Kidney (tissue), 22 donors: ENCODE measurements at places on chromosomes 1 and 21.

DNA sequence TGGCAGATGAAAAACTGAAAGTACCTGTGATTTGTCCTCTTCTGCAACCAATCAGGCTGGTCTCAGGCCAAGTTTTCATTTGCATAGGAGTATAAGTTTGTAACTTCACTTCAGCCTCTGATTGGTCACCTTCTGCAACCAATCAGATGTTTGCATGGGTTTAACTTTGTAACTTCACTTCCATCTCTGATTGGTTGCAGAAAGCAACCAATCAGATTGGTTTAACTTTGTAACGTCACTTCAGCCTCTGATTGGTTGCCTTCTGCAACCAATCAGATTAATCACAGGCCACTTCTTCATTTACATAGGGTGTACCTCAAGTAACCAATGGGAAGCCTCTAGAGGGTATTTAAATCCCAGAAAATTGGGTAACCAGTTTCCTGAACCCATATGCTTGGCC is 18.9 kb upstream of the TUT4 start:
- DNase-seq = no peak

DNA sequence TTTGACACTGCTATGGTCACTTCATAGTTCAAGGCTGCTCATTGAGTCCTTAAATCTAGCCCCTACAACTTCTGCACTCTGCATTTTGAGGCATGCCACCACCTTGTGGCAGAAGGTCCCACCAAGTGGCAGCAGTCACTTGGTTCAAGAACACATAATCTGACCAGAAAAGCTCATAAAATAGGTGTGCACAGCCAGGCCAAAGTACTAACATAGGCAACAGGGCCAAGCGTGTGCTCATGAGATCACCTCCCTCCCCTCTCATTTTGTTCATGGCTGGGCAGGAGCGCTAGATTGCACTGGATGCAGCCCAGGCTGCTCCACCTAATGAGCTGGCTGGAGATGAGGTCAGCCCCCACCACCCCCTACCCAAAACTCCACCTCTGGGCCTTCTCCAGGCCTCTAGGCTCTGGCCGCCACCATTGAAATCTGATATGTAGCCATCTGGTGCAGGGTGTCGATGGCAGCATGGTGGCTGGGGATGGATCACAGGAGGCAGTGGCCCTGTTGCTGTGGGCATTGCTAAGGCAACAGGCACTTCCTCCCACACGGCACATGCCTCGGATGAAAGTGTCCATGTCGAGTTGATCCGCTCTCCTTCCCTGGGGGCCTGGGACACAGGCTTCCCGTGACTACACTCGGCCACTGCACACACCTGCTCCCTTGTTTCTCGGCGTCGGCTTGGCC is 193.2 kb downstream of the TRABD2B start:
- peak; percentile 93 for DNase-seq

DNA sequence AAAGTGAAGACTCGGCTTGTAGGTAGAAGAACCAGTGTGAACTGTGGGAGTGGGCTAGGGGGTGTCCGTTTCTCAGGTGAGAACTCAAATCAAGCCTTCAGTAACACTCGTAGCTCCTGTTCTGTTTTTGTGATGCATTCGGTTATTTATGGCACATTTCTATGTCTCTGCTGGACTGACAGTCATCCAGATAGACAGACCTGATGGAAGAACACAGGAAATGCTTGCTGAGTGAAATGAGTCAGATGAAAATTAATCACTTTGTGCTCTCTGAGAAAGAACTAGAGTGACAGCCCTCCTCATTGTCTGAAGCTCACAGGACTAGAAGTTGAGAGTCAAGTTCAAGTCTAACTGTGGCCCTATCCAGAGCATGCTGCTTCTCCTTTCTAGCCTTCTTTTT is 360.1 kb upstream of the PLXNA2 start:
- DNase-seq = no peak

- DNase-seq = no peak
These were observed 38.0 kb upstream of the PTGFRN start for GRCh38 chr1:116871779-116872146.

GRCh38 chr21:14548779-14549178 is 2.7 kb upstream of the SAMSN1 start:
- no peak for DNase-seq

GRCh38 chr1:111399792-111400610 is 27.5 kb downstream of the OVGP1 start:
- DNase-seq = no peak

DNA sequence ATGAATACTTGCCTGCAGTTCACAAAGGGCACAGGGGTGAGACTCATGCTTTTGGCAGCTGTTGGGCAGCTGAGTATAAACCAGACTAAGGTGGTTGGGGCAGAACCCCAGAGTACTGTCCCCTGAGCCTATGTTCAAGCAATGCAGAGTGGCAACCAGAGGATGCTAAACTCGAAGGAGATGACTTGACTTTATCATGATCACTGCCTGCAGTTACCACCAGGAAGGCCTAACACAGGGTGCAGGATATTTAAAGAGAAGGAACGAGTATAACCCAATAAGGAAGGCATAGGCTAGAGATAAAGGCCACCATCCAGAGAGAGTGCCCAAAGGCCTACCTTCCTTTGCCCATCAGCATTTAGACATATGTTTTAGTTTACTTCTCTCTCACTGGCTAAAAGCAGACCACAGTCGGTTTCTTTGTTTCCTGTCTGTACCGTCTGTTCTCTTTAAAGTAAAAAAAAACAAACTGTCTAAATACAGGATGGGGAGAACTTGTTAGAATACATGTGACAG is 83.3 kb downstream of the MPZL1 start:
- DNase-seq = no peak

GRCh38 chr21:45839274-45839673 is 142.3 kb upstream of the COL6A1 start:
- no peak for DNase-seq

DNA sequence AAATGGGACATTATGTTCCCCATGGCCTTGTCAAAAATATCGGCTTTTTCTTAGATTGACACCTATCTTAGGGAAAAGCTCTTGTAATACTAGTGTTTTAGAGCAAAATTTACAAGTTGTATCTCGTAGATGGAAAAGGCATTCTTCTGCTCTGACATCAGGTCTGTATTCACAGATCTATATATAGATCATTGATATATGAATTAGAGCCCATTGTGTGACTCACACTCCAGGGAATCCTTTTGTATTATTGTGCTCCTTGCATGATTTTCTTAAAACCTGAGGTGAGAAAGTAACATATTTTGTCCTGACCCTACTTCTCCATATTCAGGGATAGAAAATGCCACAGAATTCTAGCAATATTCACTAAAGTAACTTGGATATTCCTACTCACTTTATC is 1160.8 kb upstream of the B3GALT2 start:
- DNase-seq = no peak

DNA sequence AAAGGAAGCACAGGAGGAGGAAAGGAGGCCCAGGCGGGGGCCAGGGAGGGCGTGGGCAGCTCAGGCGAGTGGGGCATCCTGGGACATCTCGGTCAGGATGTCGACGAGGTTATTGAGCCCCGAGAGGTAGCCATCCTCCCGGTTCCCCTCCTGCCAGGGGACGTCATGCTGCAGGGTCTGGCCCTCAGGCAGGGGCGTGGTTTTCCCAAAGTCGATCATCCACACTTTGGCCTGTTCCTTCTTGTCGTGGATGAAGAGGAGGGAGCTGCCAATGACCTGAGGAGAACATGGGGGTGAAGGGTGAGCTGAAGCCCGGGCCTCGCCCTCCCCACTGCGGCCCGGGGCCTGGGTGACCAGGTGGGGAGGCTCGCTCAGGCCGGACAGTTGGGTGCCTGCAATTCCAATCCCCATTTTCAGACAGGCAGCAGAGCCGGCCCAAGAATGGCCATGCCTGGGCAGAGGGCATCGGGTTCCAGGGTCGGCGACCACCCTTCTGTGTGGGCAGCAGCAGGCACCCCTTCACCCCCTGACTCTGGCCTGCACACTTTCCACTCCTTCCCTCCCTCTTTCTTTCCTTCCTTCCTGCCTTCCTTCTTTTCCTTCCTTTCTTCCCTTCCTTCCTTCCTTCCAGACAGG is 86.2 kb downstream of the STUM start:
- no peak for DNase-seq

DNA sequence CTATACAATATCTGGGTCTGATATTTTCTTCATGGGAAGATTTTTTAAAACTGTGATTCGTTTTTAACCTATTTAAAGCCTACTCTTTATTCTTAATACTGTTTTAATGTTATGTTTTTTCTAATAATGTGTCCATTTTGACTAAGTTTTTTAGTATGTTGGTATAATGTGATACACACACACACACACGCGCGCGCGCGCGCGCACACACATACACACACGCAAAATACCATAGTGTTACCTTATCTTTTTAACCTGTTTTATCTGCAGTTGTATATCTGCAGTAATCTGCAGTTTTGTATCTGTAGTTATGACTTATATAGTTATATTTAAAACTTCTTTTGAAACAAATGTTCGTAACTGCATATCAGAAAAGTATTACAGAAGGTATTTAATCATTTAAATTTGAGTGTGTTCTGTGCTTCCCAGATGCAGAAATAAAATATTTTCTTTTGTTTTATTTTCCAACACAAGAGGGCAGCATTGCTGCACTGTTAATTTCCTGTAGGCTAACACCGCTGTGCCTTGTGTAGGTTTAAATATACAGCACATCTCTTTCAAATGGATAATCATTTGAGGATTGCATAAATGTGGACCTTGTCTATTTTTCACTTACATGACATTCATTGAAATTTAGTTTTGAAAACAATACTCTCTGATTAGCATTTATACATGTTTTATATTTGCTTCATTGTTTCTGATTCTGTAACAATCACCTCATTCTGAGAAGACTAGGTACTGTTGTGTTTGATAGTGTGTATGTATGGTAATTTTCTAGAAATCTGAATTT is 166.1 kb downstream of the PDE4B start:
- DNase-seq = peak; percentile 68

DNA sequence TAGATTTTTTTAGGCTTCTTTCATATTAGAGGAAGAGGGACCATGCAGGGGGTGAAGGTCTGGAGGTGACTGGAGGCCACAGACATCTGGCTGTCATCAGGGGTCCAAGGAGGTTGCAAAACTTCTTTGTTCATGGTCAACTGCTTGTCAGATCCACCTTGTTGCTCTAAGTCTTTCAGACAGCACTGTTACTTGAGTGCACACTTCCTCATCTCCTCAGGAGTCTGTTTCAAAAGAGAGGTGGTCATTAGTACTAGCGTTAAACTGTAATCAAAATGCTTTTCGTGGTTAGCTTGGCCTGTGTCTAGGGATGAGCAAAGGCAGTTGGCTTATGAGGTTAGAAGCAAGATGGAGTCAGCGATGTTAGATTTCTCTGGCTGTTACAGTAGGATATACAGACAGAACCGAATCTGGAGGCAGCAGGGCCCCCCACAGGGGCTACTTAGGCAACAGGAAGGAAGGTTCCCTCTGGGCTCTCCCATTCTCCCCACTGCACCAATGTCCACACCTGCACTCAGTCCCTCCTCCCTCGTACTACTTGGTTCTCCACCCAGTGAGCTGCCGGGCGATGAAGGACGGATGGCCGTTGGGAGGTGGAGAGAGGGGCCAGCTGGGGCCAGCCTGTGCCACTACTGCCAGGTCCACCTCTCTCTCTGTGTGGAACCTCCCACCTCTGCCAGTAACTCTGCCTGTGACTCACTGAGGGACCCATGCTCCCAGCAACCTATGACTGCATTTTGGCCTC is 57.2 kb downstream of the TOR1AIP2 start:
- peak; percentile 30 for DNase-seq

DNA sequence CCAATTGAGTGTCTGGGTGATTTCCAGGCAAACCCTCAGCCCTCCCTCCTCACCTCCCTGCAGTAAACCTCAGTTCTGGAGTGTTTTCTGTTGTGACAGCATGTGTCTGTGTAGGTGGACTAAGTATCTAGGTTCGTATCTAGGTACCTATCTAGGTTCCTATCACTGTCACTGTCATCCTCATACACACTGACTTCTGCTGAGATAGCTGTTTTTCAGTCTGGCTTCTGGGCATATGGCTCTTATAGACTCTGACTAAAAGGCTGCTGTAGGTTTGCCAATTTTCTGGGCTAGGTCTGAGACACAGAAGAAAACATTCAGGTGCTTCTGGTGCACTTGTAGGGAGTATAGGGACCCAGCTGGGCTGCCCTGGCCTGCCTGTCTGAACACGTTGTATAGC is 8.1 kb upstream of the TRIM67 start:
- DNase-seq = no peak

- no peak for DNase-seq
These were observed 5.3 kb upstream of the TMEM52 start for GRCh38 chr1:1924386-1924785.

DNA sequence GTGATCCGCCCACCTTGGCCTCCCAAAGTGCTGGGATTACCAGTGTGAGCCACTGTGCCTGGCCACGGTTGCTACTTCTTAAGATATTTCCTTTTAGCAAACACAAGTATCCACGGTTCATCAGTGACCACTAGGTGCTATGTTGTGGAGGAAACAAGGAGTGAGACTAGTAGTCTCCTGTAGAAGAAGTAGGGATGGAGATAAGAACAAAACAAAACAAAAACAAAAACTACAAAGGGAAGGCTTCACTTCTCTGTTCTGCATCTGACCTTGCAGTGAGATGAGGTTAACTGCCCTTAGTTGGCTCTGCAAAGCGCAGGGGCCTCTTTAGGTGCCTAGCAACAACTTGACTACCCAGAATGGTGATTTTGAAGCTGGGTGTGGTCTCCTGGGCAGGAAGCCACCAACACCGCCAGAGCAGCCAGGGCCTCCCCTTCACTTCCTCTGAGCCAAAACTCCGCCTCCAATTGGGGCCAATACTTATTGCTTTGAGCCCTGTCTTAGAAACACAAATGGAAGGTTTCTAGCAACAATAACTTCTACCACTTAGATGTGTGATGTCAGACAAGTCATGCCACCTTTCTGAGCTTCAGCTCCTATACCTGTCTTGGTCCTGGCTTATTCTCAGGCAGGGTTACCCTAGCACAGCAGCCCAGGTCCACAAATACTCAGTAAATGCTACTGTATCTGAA is 12.8 kb upstream of the CDC42 start:
- peak; percentile 61 for DNase-seq

DNA sequence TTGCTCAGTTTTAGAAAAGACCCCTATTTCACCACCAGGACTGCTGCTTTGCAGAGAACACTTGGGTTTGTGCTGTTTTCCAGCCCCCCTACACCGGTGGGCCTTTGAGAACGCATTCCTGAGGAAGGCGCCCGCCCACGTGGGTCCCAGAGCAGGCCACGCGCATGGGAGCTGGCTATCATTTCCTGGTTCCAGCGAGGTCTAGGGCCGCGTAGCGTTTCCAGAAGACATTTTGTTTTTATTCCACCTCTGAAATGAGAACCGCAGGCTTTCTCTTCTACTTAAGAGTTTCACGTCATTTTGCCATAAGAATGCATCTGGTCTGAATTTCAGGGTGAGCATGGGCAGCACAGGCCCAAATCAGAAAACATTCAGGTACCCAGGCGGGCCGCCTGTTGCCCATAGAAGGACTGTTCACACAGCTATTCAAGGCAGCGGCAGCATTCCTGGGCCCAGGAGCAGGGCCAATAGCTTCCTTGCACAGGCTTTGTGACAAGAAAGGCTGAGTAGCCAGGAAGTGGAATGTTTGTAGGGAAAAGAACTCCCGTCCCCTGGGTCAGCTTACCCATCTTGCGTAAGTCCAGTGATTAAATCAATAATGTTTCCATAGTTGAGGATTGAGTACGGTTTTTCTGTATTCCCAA is 1.4 kb upstream of the KLHL21 start:
- peak; percentile 93 for DNase-seq
